ENCODE measurements at places on chromosomes 4 and X.
A peak's percentile ranks its signal among the peaks of the same experiment; 100 is the strongest.

DNA sequence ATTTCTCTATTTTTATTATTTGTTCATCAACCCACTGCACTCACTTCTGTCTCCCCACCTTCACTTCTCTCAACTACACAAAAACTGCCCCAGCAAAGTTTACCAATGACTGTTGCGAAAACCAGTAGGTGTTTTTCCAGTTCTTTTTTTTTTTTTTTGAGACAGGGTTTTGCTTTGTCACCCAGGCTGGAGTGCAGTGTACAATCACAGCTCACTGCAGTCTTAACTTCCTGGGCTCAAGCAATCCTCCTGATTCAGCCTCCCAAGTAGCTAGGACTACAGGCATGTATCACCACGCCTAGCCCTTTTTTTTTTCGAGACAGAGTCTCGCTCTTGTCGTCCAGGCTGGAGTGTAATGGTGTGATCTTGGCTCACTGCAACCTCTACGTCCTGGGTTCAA lies 24.1 kb upstream of the HPRT1 start:
- ATAC-seq: no peak

DNA sequence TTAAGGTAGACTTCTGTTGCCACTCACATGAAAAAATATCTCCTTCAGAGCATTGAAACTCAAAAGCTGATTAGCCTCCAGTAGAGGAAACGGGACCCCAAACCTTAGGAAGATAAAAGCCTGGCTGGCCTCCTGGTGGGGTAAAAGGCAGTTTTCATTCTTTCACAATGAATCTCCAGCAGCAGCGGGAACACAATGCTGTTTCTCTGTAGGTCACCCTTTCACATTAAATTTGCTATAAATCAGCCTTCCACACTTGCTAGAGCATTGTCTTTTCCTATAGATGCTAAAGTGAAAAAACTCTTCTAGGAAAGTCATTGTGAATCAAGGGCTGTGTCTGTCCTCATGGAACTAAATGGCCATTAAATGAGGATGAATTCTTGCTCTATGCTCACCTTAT lies 207.3 kb upstream of the MAGEB2 start:
- peak; percentile 20 for ATAC-seq

DNA sequence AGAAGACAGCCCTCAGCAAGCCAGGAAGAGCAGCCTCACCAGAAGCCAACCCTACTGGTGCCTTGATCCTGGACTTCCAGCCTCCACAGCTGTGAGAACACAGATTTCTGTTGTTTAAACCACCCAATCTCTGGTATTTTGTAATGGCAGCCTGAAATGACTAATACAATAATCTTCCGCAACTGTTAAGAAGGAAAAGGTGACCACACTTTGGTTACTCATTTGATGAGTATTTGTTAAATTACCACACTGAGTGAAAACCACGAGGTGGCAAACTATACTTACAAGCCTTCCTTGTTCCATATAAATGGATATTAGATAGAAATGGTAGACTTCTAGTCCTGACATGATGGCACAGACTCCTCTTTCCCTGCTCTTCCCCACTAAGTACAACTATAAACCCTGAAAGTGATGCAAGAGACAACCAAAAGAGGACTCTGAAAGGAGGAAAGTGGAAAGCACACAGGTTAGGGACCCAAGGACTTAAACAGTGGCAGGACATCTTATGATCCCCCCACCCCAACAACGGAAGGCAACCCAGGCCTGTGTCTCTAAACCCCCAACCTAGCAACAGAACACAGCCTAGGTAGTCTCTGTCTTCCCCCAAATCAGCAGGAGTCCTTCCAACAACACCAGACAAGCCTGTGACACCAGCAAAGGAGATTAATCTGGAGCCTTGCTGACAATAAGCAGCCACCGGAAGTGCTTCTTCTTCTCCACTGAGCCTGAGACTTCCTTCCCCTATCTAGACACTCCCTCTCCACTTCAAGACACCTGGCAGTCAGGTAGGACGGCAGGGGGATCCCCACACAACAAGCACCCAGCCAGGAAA lies 12.3 kb downstream of the ZNF182 start:
- ATAC-seq: no peak

- ATAC-seq: peak; percentile 18
Measured at GRCh38 chrX:47217121-47217851, 1.2 kb upstream of the CDK16 start.

GRCh38 chrX:137424679-137425078 lies 141.2 kb upstream of the ZIC3 start:
- ATAC-seq: no peak

- ATAC-seq: no peak
Measured at GRCh38 chrX:143429131-143429530, 88.1 kb downstream of the SPANXN3 start.

DNA sequence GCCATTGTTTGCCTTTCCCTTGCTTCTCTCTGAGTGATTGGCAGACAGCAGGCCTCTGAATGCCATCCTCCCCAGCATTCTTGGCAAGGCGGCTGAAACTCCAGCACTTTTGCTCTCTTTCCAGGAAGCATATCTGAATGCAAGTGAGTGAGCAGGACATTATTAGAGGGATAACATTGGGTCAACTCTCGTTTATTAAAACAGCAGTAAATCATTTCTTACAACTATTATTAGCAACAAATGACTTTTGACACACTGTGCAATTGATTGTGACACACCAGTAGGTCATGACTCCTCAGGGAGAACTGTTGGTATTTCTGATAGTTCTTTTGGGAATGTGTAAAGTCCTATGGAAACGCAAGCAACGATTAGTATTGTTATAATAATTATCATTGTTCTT lies 103.8 kb downstream of the EFNB1 start:
- no peak for ATAC-seq

DNA sequence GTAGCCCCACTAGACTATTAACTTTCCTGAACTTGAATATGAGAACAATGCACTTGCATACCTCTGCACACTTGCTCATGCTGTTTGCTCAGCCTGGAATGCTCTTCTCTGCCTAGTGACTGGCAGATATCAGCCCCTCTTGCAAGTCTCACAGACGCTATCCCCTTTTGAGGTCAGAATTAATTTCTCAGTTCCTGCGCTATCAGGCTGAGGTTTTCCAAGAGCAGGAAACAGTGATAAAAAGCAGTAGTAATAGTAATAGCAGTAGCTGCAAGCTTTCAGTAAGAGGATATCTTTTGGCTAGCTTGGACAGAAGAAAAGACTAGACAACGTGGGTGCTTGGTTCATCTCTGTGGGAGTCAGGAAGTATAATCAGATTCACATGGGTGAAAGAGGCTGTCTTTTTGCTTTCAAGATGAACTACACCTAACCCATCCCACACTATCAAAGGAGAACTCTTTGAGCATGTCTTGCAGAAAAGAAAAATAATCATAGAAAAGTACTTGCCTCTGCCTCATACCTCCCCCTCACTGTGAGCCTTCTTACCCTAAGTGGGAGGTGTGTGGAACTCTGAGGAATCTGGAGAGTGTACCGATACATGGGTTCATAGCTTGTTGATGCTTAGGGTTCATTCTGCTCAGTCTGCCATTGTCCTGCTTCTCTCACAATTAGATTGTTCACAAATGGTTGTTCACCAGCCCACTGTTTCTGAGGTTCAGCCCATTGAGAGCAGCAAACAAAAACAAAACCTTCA lies 11.3 kb upstream of the DRP2 start:
- ATAC-seq: no peak

- ATAC-seq: no peak
Measured at GRCh38 chr4:186296481-186296880, 30.5 kb downstream of the F11 start.

DNA sequence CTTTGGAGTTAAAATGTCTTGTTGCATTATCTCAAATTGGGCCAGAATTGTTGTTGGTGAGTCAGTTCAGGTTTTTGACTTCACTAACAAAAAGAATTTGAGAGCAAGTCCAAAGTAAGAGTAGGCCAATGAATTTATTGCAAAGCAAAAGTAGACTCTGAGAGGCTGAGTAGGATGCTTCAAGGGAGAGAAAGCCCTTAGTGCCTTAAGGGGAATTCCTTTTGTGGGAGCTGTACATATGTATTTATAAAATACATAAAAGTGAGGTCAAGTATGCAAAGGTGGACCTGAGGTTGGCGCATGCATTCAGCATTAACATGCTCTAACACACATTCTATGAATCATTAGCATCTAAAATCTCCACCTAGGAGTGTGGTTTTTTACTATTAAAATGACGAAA lies 565.4 kb downstream of the GRXCR1 start:
- peak; percentile 96 for ATAC-seq

- ATAC-seq: no peak
Measured at GRCh38 chr4:63541828-63542227, 867.4 kb downstream of the TECRL start.

DNA sequence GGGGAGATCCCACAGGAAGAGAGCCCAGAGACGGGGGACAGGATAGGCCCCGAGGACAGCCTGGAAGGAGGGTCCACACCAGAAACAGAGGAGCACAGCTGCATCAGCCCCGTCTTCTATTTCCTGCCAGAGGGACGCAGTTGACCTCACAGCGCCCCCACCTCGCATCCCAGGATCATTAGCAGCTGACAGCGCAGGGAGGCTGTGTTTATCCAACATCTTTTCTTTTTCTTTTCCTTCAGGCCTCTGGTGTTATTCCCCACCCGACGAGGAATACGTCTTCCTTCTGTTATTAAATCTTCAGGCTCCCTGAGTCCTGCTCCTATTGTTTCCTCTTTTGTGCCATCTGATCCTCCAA lies 75.4 kb downstream of the DCHS2 start:
- ATAC-seq: peak; percentile 62

GRCh38 chr4:10061650-10062415 lies 40.5 kb upstream of the SLC2A9 start:
- ATAC-seq: no peak

GRCh38 chrX:153662266-153662665 lies 11.3 kb downstream of the PNCK start:
- peak; percentile 45 for ATAC-seq

GRCh38 chrX:152819732-152820131 lies 10.8 kb downstream of the CETN2 start:
- ATAC-seq: no peak

DNA sequence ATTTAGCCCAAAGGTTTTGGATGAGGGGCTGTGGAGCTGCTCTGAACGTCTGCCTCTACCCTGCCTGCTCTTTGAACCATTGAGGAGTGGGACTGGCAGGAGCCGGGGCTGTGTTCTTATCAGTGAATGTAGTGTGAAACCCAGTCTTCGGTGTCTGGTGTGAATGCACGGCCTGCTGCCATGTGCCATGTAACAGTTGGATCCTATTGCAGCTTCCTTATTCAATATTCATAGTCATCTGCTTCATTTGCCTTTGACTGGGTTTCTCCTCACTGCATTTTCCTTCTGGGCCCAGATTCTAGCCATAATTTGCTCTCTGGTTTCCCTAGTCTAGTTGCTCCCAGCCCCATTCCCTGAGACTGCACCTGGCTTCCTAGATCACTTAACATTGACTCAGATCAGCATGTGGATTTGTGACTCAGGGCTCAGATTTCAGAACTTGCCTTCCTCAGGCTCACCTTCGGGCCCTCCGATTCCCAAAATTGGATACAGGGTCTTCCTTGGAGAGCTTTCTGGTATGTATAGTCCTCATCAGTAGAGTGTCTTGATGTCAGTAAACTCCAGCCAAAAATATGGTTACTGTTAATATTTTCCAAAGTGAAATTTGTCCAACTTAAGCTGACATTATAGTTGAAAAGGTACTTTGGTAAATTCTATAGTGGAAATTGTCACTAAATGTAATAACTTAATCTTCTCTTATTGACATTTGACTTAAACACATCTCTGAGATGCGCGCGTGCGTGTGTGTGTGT lies 94.0 kb upstream of the DDIT4L start:
- no peak for ATAC-seq

GRCh38 chrX:135185795-135186443 lies 14.7 kb upstream of the CT55 start:
- peak; percentile 95 for ATAC-seq

DNA sequence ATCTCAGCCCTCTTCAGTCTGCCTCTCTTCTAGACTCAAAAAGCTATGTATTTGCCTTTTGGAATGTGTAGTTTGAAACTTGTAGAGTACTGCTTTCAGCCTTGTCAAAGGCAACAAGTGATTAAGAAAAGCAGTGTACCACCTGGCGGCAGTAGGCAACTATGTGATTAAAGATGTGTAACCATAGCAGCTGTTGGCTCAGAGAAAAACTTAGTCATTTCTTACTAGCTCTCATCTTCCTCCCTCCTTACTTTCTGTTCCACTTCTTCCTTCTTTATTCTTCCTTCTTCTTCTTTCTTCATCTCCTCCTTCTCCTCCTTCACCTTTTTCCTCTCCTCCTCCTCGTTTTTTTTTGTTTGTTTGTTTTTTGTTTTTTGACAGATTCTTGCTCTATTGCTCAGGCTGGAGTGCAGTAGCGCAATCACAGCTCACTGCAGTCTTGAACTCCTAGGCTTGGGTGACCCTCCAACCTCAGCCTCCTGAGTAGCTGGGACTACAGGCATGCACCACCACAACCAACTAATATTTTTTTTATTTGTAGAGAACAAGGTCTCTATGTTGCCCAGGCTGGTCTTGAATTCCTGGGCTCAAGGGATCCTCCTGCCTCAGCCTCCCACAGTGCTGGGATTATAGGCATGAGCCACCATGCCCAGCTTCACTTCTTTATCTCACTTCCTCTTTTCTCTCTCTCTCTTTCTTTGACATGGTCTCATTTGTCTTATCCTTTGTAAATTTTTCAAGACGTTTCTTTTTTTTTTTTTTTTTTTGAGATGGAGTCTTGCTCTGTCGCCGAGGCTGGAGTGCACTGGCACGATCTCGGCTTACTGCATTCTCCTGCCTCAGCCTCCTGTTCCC lies 32.6 kb downstream of the ABHD18 start:
- ATAC-seq: no peak

DNA sequence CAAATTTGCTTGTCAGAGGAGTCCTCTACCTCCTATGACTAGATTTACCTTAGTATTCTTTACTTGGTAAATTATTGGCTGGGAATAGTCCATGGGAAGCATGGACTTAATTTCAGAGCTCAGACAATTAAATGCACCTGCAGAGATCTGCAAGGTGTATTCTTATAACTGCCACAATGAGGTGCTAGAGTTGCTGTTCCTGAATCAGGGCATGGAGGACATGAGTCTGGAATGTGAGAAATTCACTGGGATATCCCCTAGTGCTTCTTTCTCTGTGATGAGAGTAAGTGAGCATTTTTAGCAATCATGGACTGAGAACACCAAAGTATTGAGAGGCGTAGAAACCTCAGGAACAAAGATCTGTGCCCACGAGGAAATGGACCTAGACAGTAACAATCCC lies 32.9 kb upstream of the GRID2 start:
- peak; percentile 39 for ATAC-seq

DNA sequence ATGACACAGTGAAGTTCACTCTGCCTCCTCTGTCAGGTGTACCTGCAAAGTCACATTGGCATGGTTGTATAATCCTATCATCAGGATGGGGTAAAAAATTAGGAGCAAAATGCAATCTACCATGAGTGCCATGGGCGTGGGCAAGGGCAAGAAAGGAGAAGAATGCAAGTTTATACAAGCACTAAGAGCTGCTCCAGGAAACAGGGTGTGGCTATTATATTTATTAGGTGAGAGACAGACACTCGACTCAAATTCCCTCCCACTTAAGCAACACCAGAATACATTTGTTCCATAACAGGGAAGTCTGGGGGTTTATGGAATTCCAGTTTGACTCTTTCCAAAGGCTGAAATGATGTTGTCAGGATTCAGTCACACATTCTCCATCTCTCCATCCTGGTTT lies 378.8 kb downstream of the BCOR start:
- ATAC-seq: no peak
